ENCODE measurements at places on chromosomes 1 and 21. TPM values are rescaled to one million over a fixed set of nuclear protein-coding genes. Genes with fewer than 3 reads are reported as not detected.
A peak's percentile ranks its signal among the peaks of the same experiment; 100 is the strongest.

Gene HCRTR1
- total RNA-seq: 1.2 TPM

DNA sequence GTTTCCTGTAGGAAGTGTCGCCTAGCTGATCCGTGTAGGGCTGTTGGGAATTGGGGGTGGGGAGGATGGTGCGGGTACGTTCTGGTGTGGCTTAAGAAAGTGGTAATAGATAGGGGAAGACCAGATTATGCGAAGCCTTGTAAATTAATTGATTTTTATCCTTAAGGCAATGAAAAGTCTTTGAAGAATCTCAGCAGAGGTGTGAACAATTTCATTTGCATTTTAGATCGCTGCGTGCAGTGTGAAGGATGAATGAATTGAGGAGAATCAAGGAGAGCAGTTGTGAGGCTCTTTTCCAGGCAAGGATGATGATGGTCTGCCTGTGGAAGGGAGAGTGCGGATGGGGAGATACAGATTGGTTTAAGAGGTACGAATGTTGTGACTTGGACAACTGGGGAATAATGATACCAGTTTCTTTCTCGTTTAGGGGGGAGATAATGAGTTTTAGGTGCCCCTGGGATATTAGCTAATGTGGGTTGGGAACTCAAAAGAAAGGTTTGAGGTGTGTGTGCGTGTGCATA lies 813 bp upstream of the DEDD start:
- DNase-seq: no peak

DNA sequence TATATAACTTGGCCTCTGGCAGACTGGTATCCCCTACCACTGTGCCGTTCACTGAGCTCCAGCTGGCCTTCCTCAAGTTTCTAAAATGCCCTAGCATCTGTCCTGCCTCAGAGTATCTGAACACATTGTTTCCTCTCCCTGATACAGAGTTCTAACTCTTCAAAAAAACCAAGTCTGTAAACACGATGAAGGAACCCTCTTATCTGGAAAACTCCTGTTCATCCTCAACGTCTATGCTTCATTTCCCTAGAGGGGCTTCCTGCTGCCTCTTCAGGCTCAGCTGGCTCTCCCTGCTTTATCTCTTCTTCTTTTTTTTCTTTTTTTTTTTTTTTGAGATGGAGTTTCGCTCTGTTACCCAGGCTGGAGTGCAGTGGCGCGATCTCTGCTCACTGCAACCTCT lies 5.6 kb downstream of the BSDC1 start:
- DNase-seq: no peak

DNA sequence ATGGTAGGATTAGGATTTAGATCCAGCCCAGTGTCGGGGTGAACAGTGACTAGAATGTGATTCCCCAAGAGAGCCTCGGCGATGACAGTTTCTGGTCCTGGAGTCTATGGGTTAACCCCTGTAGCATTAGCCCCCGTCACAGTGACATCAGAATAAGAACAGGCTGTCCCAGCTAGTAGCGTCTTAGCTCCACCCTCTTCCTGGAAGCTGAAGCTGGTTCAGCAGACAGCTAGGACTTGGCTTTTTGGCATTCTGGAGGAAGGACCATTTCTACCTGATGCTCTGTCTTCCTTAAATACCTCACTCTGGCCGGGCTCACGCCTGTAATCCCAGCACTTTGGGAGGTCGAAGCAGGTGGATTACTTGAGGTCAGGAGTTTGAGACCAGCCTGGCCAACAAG lies 5.0 kb downstream of the NDUFS2 start:
- peak; percentile 33 for DNase-seq

Gene DCDC2B
- total RNA-seq: not detected

Gene C1QTNF12
- 0.75 TPM for total RNA-seq

DNA sequence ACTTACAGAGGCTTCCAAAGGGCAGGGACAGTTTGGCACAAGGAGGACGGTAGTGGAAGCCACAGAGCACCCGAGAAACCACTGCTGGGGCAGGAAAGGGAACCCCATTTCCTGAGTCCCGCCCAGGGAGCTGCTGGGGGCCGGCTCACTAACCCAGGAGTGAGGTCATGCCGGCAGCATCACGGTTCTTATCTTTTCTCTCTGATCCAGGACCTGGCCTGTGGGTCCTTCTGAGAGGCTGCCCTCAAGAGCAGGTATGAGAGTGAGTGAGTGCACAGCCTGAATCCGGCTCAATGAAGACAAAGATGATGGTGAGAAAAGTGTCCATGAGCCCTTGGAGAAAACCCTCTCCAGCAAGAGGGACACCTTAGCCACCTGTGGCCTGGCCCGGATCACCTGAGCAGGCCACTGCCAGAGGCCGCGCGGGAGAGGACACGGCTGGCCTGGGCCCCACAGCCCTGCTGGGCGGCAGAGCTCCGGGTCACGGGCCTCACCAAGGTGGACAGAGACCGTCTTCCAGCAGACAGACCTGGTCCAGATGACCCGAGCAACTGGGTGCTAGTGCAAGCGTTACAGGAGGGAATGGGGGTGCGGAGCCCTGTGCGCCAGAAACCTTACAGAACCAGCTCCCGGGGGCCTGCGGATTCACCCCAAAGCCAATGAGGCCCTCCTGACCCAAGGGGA lies 94.9 kb downstream of the RIPK4 start:
- no peak for DNase-seq

All from psoas muscle (tissue), 8 donors.